Activated CD4-positive, alpha-beta memory T cell treated with anti-CD3 and anti-CD28 coated beads, Interleukin-2, amount 10 ng/mL, durations not matched to agents 7 days and 5 days (primary cell): ENCODE measurements at places on chromosomes 1 and 21. TPM values are rescaled to one million over a fixed set of nuclear protein-coding genes. Genes with fewer than 3 reads are reported as not detected.

Gene AMY2B
- 6.7 TPM for total RNA-seq

Gene OR6N1
- not detected for total RNA-seq

Gene PPM1J
- total RNA-seq, result not detected

Gene MROH9
- not detected for total RNA-seq

Gene IER5
- 43.9 TPM for total RNA-seq

Gene NBPF6
- not detected for total RNA-seq

Gene GUCA2A
- not detected for total RNA-seq

Gene AXDND1
- total RNA-seq, result 0.58 TPM

Gene IL20
- total RNA-seq, result not detected

Gene SPRR2A
- not detected for total RNA-seq

Gene MR1
- 36.4 TPM for total RNA-seq

Gene FABP3
- total RNA-seq, result not detected

- H3K4me3 ChIP-seq, result no peak overlapping the region
- H3K36me3 ChIP-seq, result no peaks in the 10 kb centered on the region
- DNase-seq, result peak; percentile 14
- H3K27ac ChIP-seq, result no peak overlapping the region
Observed at GRCh38 chr1:41357451-41358101, 3.7 kb upstream of the FOXO6 start.

GRCh38 chr1:155645034-155645598, 35.1 kb downstream of the MSTO1 start:
- H3K27me3 ChIP-seq, result peaks cover 2% of the 10 kb centered on the region
- no peak overlapping the region for H3K27ac ChIP-seq
- H3K4me3 ChIP-seq, result no peak overlapping the region
- H3K4me1 ChIP-seq, result peaks cover 2% of the 10 kb centered on the region
- peaks cover 24% of the 10 kb centered on the region for H3K36me3 ChIP-seq

DNA sequence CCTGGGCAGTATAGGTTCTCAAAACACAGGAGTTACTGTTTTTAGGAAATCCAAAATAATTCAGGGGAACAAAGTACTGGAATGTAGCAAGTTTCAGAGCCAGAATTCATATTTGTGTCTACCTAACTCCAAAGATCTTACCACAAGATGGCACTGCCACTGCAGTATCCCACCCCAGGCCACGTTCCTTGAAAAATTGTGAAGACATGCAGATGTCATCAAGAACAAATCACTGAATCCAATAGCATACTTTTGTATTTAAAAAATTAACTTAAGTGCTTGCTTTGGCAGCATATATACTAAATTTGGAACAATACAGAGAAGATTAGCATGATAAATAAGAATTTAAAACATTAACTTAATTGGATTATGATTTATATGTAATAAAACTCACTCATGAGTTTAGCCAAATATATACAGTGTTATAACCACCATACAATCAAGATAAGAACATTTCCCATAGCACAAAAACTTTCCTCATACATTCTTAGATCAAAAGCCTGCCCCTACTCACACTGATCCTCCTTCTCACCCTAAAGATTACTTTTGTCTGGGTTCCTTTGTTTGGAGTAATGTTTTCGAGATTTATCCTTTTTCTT, 209.9 kb downstream of the FAF1 start:
- H3K36me3 ChIP-seq, result peaks cover 4% of the 10 kb centered on the region
- no peak overlapping the region for H3K27ac ChIP-seq
- no peaks in the 10 kb centered on the region for H3K4me1 ChIP-seq
- H3K27me3 ChIP-seq, result no peaks in the 10 kb centered on the region
- no peak overlapping the region for H3K4me3 ChIP-seq

GRCh38 chr1:229097356-229097755, 173.6 kb upstream of the RAB4A start:
- no peak overlapping the region for H3K4me3 ChIP-seq
- no peak overlapping the region for H3K27ac ChIP-seq
- H3K36me3 ChIP-seq, result no peaks in the 10 kb centered on the region
- DNase-seq, result no peak
- peaks cover 6% of the 10 kb centered on the region for H3K27me3 ChIP-seq

GRCh38 chr1:110673805-110674336, 869 bp downstream of the KCNA3 start:
- H3K4me1 ChIP-seq, result peaks cover 28% of the 10 kb centered on the region
- DNase-seq, result peak; percentile 40
- H3K27ac ChIP-seq, result peak overlapping the region; percentile 89
- H3K4me3 ChIP-seq, result peak overlapping the region; percentile 100
- peaks cover 52% of the 10 kb centered on the region for H3K36me3 ChIP-seq

DNA sequence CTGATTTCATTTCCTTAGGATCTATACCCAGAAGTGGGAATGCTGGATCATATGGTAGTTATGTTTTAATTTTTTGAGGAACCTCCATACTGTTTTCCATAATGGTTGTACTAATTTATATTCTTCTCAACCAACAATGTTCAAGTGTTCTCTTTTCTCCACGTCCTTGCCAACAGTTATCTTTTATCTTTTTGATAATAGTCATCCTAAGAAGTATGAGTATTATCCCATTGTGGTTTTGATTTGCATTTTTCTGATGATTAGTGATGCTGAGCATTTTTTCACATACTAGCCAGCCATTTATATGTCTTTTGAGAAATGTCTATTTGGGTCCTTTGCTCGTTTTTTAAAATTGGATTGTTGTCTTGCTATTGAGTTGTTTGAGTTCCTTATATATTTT, 38.5 kb downstream of the ABCD3 start:
- DNase-seq, result no peak
- peaks cover 15% of the 10 kb centered on the region for H3K36me3 ChIP-seq
- no peaks in the 10 kb centered on the region for H3K27me3 ChIP-seq
- no peak overlapping the region for H3K4me3 ChIP-seq

GRCh38 chr21:21682172-21682571, 684.0 kb downstream of the NCAM2 start:
- DNase-seq, result no peak
- H3K36me3 ChIP-seq, result no peaks in the 10 kb centered on the region
- no peak overlapping the region for H3K4me3 ChIP-seq
- H3K27me3 ChIP-seq, result no peaks in the 10 kb centered on the region
- no peak overlapping the region for H3K27ac ChIP-seq
- H3K4me1 ChIP-seq, result no peaks in the 10 kb centered on the region

GRCh38 chr1:165169729-165170128, 186.8 kb downstream of the LMX1A start:
- DNase-seq, result no peak
- no peak overlapping the region for H3K4me3 ChIP-seq
- H3K27me3 ChIP-seq, result no peaks in the 10 kb centered on the region

- H3K36me3 ChIP-seq, result peaks cover 5% of the 10 kb centered on the region
- H3K27ac ChIP-seq, result no peak overlapping the region
- peak; percentile 45 for DNase-seq
- H3K27me3 ChIP-seq, result no peaks in the 10 kb centered on the region
- H3K4me3 ChIP-seq, result no peak overlapping the region
- H3K4me1 ChIP-seq, result peaks cover 19% of the 10 kb centered on the region
Observed at GRCh38 chr1:172429331-172430127, 9.0 kb downstream of the C1orf105 start.

DNA sequence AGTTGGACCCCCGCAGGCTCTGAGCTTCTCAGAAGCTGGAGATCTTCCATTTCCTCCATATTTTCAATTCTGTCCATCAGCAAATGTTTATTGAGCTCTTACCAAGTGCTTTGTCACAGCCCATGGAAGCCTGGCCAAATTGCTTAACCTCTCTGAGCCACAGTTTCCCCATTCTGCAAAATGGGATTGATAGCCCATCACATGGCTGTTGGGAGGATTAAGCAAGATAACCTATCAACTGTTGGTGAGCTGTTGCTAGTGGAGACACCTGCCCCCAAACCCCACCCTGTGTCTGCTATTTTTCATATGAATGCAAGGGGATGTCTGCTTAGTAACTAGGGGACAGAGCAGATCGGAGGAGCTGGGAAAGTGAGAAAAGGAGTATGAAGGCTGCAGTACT, 38.3 kb downstream of the CD34 start:
- H3K4me1 ChIP-seq, result peaks cover 69% of the 10 kb centered on the region
- DNase-seq, result no peak
- peak overlapping the region; percentile 44 for H3K4me3 ChIP-seq
- H3K36me3 ChIP-seq, result peaks cover 7% of the 10 kb centered on the region
- no peaks in the 10 kb centered on the region for H3K27me3 ChIP-seq

DNA sequence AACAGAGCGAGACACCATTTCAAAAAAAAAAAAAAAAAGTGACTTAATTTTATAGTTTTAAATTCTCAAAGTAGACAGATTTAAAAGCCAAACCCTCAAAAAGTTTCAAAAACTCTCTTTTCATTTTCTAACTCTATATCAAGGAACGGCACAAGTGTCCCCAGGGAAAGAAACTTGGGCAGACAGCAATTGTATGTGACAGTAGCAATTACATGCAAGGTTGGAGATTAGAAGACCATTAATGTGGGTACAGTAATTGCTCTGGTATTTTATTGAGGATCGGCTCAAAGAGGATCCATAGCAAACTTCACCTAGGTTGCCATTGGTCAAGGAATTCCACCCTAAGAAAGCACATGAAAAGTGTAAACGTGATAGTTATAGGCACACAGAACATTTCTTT, 46.2 kb downstream of the ACBD6 start:
- H3K4me3 ChIP-seq, result no peak overlapping the region
- H3K27ac ChIP-seq, result no peak overlapping the region
- peaks cover 46% of the 10 kb centered on the region for H3K36me3 ChIP-seq
- no peaks in the 10 kb centered on the region for H3K4me1 ChIP-seq
- DNase-seq, result no peak
- no peaks in the 10 kb centered on the region for H3K27me3 ChIP-seq

DNA sequence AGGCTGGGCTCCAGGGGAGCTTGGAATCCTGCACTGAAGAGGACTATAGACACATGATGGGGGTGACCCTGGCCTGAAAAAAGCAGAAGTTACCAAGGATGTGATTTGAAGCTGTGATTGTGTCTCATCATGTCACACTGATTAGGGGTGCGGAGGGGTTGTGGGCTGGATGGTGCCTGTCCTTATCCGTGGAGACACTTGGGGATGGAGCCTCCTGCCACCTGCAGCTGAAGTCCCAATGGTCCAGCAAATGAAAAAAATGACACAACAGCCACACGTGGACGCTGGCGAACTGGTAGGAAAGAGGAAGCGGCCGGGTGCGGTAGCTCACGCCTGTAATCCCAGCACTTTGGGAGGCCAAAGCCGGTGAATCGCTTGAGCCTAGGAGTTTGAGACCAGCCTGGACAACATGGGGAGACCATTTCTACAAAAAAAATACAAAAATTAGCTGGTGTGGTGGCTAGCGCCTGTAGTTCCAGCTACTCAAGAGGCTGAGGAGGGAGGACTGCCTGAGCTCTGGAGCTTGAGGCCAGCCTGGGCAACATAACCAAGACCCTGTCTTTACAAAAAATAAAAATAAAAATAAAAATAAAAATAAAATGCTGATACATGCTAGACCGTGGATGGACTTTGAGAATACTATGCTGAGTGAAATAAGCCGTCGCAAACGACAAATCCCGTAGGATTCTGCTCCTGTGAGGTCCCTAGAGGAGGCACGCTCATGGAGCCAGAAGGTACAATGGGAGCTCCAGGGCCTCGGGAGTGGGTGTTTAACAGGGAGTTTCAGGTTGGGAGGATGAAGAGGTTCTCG, 838 bp upstream of the IBA57 start:
- peak overlapping the region; percentile 86 for H3K4me3 ChIP-seq
- H3K4me1 ChIP-seq, result peaks cover 34% of the 10 kb centered on the region
- no peak for DNase-seq
- H3K27ac ChIP-seq, result peak overlapping the region; percentile 89

DNA sequence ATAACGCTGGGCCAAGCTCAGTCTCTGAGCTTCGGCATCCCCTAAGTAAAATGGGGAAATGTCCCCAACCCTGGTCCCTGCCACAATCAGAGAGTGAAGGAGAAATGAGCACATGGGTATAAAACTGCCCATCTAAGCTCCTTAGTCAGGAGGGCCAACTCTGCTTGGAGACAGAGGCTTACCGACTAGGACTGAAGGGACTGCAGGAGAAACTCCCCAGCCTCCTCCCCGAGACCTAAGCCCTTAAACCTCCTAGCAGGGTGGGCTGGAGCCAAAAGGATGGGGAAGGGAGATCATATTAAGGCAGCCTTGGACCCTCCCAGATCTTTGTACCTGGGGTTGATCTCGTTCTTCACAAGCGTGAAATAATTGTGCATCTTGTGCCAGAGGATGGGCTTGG, 5.5 kb downstream of the ETNK2 start:
- H3K36me3 ChIP-seq, result no peaks in the 10 kb centered on the region
- no peaks in the 10 kb centered on the region for H3K4me1 ChIP-seq
- no peak overlapping the region for H3K27ac ChIP-seq
- H3K27me3 ChIP-seq, result peaks cover 10% of the 10 kb centered on the region
- no peak overlapping the region for H3K4me3 ChIP-seq

- H3K27me3 ChIP-seq, result peaks cover 15% of the 10 kb centered on the region
- no peak within 1 kb of the TSS for H3K27ac ChIP-seq
- no peaks in the 10 kb centered on the region for H3K4me1 ChIP-seq
- no peak for DNase-seq
- H3K4me3 ChIP-seq, result no peak within 1 kb of the TSS
Observed at GRCh38 chr1:202122639-202123335, at the start of gene GPR37L1. TSS of gene GPR37L1 (plus strand) at chr1:202122917. CDS start at chr1:202122964, 47 bp downstream.

- no peak overlapping the region for H3K4me3 ChIP-seq
- H3K36me3 ChIP-seq, result no peaks in the 10 kb centered on the region
- no peaks in the 10 kb centered on the region for H3K4me1 ChIP-seq
- no peak for DNase-seq
- no peak overlapping the region for H3K27ac ChIP-seq
Observed at GRCh38 chr1:2856066-2856390, 54.5 kb upstream of the TTC34 start.

GRCh38 chr1:213371525-213371846, 320.4 kb downstream of the RPS6KC1 start:
- no peaks in the 10 kb centered on the region for H3K36me3 ChIP-seq
- no peak overlapping the region for H3K4me3 ChIP-seq
- H3K27ac ChIP-seq, result no peak overlapping the region
- H3K4me1 ChIP-seq, result no peaks in the 10 kb centered on the region
- peaks cover under 1% of the 10 kb centered on the region for H3K27me3 ChIP-seq
